SK-N-DZ (cell line): ENCODE measurements at places on chromosomes 12 and 14.

DNA sequence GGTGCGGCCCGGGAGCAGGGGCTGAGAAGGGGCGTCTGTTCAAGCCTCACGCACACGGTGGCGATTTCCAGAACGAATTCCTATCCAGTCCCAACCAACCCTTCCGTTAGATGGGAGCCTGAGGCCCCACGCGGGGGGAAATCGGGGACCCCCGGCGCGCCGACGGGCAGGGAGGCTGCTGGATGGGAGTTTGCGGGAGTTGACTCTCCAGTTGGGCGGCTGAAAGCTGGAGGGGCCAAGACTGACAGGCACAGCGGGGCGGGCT, 9.8 kb downstream of the EXOC3L4 start:
- no peak for DNase-seq

DNA sequence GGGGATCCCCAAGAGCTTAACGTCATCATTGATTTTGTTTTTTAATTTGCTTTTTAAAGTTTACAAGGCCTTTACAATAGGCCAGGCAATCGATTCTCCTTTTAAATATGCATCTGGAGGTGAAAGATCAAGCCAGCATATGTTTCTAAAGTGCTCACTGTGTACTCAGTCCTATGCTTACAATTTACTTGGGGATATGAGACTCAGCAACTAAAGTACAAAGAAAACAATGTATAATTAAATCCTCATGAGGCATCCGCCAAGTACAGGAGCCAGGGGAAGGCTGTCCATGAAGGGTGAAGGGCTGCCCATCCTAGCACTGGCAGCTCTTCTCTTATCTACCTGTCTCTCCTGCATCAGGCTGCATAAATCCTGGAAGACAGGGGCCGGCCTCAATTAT, 11.8 kb downstream of the CCDC92 start:
- no peak for DNase-seq

DNA sequence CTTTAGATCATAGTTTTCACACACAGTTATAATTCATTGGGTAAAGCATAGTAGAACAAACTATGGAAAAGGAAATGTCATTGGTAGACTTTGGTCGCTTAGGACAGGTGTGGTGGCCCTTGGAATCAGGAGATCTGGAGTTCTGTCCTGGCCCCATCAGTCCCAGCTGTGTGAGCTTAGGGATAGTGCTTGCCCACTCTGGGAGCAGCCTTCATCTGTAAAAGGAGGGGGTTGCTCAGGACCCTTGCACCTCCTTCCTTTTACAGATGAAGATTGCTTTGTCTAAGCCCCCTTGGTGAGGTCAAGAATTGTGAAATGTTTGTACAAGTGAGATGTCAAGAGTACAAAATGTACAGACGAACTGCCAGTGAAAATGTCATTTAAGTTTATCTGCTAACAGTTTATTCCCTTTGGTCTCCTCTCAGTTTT, 93.2 kb downstream of the BORCS5 start:
- no peak for DNase-seq

DNA sequence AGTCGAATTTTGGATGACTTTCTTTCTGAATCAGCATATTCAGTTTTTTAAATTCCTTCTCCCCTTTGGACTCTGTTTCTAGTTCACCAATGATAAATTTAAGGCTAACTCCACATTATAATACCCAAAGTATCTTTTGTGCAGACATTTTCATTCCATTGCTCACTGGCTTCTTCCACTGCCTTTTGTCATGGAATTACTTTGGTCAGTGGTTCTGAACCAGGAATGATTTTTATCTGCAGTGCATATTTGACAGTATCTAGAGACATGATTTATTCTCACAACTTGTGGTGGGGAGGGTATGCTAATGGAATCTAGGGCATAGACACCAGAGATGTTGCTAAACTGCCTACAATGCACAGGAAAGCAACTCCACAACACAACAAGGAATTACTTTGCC, 234.4 kb upstream of the PRKD1 start:
- DNase-seq, result no peak

DNA sequence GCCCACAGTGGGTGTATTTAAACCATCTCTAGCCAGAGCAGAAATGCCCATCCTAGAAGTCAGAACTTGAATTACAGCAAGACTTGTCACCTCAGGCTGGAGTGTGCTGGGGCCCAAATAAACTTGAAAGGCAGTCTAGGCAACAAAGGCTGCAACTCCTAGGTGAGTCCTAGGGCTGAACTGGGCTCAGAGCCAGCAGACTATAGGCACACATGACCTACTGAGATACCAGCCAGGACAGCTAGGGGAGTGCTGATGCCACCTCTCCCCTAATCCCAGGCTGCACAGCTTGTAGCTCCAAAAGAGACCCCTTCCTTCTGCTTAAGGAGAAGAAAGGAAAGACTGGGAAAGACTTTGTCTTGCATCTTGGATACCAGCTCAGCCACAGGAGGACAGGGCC, 106.0 kb downstream of the TXNDC16 start:
- DNase-seq, result no peak

DNA sequence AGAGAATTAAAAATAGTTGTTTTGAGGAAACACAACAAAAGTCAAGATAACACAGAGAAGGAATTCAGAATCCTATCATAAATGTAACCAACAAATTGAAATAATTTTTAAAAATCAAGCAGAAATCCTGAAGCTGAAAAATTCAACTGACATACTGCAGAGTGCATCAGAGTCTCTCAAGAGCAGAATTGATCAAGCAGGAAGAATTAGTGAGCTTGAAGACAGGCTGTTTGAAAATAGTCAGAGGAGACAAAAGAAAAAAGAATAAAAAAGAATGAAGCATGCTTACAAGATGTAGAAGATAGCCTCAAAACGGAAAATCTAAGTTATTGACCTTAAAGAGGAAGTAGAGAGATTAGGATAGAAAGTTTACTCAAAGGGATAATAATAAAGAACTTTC, 65.8 kb upstream of the PPP2R5C start:
- no peak for DNase-seq

GRCh38 chr12:115095073-115095748, 411.2 kb upstream of the TBX3 start:
- DNase-seq, result no peak

GRCh38 chr14:53325176-53325806, 172.2 kb upstream of the DDHD1 start:
- no peak for DNase-seq

DNA sequence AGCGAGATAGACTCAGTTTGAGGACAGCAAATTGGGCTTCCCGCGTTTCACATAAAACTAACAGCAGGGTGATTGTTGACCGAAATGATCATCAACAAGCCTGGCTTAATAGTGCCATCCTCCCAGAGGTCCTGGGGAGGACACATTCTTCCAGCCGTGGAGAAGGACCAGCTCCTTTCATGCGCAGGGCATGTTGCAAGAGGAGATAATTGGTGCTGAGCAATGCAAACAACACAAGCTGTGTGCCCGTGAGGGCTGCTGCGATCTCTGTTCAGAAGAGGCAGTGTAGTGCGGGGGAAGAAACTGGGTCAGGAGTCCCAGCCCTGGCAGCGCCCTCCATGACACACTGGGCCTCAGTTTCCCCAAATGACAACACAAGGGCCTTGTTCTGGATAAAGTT, 54.3 kb downstream of the CCDC85C start:
- DNase-seq, result no peak

GRCh38 chr14:54600717-54601109, 33.8 kb downstream of the SAMD4A start:
- DNase-seq, result no peak

DNA sequence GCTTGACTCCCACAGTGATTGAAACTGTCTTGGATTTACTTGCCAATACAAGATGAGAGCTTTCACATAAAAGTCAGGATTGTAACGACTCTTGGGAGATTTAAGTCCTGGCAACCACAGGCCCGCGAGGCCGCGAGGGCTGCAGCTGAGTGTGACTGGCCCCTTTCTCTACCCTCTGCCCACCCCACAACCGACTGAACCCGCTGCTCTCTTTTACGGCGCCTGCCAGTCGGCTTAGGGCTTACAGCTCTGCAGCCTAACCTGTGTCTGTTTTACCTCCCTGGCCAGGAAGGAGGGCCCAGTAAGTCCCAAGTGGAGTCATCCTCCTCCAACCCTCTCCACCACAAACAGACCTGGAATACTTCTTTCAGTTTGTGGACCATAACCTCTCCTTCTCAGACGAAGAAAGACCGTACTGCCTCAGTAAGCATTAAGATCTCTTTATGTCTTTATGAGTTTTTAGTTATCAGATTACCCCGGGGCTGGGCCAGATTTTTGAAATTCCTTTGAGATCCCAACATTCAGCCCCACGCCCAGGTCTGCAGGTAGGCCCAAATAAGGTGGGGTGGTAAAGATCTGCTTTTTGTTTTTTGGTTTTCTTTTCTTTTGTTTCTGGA, 12.6 kb upstream of the TIGAR start:
- no peak for DNase-seq

DNA sequence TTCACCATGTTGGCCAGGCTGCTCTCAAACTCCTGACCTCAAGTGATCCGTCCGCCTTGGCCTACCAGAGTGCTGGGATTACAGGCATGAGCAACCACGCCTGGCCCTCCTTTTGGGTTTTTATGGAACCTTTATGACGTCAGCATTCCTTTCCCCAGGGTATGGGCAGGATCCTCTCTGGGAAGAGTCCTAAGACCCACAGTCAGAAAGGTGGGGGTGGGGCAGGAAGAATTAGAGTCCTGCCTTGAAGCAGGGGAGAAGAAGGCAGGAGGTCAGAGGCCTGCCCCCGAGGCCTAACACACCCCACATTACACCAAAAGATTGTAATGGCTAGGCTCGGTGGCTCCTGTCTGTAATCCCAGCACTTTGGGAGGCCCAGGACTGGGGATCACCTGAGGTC, 30.8 kb upstream of the CDK17 start:
- DNase-seq, result no peak

GRCh38 chr12:48980389-48980952, 2.3 kb downstream of the WNT1 start:
- no peak for DNase-seq

- DNase-seq, result no peak
These were observed 18.5 kb downstream of the GLTP start for GRCh38 chr12:109861689-109862314.

DNA sequence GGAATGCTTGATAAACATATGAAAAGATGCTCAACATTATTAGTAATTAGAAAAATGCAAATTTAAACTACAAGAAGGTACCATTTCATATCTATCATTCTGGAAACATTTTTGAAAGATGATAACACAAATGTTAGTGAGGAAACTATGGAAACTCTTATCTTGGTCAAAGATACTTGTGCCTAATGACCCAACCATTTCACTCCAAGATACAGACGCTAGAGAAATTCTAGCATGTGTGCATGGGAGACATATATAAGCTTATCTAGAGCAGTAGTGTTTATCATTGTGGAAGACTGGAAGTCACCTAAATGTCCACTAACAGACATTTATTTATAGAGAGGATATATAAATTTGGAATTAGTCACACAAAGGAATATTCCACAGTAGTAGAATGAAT, 143.1 kb upstream of the HMGA2 start:
- no peak for DNase-seq

- DNase-seq, result no peak
These were observed 41.0 kb downstream of the DMAC2L start for GRCh38 chr14:50353126-50353525.

DNA sequence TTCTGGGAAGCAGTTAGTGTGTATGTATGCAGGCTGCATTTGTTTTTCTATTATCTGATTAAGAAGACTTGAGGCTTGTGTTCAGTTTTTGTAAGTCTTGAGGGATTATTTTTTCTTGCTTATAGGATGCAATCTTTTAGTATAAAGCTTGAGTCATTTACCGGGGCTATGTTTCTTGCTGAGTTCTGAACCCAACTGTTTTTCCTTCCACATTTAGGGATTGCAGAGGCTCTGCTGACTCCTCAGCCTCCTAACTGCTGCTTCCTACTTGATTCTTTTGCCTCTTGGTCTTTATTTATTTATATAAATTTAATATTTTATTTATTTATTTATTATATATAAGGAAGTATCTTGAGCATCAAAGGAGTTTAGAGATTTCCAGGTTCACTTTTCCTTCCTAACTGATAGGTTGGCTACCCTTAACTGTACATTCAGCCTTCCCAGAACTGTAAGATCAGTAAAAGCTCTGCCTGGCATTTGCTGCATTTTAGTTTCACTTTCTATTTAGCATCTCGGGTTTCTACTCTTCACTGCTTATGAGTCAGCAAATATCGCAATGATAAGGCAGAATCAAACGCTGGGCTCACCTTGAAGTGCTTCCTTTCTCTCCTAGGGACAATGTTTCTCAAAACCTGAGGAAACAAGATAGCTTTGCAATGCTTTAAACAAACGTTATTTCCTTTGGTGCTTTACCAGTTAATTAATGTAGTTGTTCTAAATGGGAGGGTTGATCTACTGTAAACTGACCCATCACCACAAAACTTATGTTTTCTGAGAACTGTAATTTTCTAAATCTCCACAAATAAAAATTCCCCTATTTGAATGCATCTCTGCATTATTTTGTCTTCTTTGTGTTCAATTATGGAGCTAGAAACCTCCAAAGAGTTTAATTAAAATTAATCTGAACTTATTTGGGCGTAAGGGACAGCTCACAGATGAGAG, 1183.7 kb upstream of the TMEM132C start:
- peak; percentile 7 for DNase-seq

GRCh38 chr12:131009595-131010395, 56.1 kb downstream of the ADGRD1 start:
- DNase-seq, result no peak

- DNase-seq, result no peak
These were observed 230.5 kb downstream of the ETNK1 start for GRCh38 chr12:22855456-22855855.

GRCh38 chr14:105138551-105139111, 29.9 kb downstream of the JAG2 start:
- DNase-seq, result no peak

GRCh38 chr12:4448943-4449850, 3.6 kb upstream of the FGF6 start:
- DNase-seq, result no peak

- DNase-seq, result no peak
These were observed 104.9 kb downstream of the ATP23 start for GRCh38 chr12:58046271-58046670.

DNA sequence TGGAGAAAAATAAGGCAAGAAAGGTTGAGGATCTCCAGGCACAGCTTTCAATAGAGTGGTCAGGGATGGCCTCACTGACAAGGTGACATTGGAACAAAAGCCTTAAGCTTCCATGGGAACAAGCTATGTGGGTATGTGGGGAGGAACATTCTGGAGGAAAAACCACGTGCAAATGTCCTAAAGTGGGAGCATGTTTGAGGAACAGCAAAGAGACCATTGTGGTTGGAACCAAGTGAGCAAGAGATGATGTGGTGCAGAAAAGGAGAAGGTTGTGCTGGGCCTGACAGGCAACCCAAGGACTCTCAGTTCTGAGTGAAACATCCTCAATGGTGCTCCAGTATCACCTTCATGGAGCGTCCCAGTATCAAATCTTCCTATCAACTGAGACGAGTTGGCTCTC, 184.0 kb downstream of the CAND1 start:
- no peak for DNase-seq

- DNase-seq, result no peak
These were observed 25.3 kb downstream of the RHOJ start for GRCh38 chr14:63229330-63230059.

DNA sequence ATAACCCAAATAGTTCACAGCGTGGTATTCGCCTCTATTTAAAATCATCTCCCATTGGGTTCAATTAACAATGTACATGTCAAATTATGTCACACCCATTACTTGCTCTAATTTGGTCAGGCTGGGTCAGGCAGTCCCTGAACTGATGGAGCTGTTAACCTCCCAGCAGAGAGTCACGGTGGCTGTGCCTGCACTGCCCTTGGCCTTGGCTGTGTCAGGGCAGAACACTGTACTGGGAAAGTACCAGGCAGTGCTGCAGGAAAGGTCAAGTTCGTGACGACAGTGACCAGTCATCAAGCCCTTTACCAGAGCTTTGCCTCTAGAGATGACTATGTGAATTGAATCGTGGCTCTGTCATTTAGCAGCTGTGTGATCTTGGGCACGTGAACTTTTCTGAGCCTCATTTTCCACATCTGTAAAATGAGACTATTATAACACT, 100.0 kb downstream of the ARF6 start:
- no peak for DNase-seq
